ENCODE measurements at places on chromosomes 3 and 15.

DNA sequence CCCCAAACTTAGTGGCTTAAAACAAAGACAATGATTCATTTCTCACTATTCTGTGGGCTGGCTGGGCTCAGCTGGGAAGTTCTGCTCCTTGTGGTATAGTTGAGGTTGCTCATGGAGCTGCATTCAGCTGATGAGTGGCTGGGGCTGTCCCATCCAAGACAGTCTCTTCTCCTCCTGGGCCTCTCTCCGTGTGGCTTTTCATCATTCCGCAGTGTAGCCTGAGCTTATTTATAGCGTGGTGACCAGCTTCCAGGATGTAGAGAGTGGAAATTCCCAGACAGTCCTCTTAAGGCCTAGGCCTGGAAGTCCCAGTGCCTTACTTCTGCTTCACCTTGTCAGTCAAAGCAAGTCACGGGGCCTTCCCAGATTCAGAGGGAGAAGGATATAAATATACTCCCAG, 136.7 kb upstream of the DAZL start:
- no peak for DNase-seq

DNA sequence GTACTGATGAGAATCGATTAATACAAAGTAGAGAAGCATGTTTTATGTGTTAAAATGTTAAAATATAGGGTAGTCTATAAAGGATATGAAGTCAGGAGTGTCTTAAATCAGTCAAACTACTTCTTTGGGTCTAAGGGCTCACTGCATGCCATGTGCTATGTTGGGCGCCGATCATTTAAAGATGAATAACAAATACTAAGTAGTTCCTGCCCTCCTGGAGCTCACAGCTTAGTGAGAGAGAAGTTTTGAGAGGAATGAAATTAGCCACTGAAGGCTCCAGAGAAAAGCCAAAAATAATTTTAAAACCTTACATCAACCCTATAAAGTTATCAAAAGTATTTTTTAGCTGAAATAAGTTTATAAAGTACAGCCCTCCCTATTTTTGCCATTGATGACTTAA, 44.5 kb downstream of the BLM start:
- no peak for DNase-seq

DNA sequence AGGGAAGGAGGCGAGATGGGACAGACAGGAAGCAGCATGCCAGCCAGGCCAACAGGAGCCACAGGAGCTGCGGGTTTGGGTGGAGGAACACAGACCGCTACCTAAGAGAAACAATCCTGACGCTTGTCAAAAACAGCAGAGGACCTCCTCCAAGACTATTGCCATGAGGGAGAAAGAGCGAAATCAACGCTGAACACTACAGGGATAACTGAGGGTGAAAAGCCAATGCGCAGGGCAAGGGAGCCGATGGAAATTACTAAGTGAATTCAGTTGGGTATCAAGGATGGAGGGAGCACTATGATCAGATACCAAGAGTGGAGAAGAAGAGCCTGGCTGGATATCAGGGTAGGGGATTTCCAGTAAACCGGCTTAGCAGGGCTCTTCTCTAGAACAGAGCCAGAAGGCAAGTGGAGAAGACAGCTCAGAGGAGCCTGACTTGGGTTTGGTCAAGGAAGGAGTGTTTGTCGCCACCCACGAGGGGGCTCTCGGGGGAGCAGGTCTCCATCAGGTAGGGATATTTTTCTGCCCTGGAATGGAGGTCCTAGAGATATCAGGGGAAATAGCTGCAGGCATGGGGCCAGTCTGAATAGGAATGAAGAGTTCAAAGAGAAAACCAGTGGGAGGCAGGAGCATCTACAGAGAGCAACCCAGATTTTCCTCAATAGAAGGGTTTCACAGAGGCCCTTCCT, 48.4 kb downstream of the SLC41A3 start:
- DNase-seq = no peak

DNA sequence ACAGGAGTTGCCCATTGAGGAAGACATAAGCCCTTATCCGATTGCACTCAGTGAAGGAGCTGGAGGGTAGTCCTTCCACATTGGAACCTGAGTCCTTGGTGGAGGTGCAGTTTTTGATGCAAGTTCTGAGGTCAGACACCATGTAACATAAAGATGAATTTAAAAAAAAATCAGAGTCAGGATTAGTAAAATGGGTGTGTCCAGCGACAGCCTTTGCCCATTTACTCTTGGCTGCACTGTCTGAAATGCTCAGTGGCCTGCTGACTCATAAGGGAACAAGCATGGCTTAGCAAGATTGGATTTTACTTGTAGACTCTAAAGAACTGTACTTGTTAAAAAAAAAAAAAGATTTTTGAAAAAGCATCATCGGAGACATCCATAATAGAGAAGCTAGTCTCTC, 241.1 kb upstream of the TOPAZ1 start:
- peak; percentile 20 for DNase-seq

- DNase-seq = no peak
Observed at GRCh38 chr3:13549623-13550422, 898 bp downstream of the FBLN2 start.

- DNase-seq = no peak
Observed at GRCh38 chr3:186002884-186003472, 65.2 kb upstream of the TRA2B start.

- DNase-seq = no peak
Observed at GRCh38 chr3:9101286-9101685, 138.0 kb upstream of the RAD18 start.

DNA sequence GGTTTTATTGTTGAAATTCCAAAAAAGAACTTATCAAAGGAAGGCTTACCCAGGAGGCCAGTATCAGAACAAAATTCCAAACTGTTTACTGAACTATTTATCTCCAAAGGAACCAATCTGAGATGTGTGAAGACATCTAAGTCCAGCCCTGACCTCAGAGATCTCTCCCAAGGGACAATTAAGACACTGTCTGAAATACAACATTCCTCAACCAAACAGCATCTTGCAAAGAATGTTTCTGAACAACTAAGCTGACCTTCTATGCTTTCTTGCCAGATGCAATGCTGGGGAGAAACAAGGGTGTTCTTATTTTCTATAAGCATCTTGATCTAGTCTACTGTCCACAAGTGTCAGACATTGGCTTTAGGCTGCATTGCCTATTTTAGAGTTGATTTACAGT, 13.6 kb downstream of the PDZRN3 start:
- no peak for DNase-seq

DNA sequence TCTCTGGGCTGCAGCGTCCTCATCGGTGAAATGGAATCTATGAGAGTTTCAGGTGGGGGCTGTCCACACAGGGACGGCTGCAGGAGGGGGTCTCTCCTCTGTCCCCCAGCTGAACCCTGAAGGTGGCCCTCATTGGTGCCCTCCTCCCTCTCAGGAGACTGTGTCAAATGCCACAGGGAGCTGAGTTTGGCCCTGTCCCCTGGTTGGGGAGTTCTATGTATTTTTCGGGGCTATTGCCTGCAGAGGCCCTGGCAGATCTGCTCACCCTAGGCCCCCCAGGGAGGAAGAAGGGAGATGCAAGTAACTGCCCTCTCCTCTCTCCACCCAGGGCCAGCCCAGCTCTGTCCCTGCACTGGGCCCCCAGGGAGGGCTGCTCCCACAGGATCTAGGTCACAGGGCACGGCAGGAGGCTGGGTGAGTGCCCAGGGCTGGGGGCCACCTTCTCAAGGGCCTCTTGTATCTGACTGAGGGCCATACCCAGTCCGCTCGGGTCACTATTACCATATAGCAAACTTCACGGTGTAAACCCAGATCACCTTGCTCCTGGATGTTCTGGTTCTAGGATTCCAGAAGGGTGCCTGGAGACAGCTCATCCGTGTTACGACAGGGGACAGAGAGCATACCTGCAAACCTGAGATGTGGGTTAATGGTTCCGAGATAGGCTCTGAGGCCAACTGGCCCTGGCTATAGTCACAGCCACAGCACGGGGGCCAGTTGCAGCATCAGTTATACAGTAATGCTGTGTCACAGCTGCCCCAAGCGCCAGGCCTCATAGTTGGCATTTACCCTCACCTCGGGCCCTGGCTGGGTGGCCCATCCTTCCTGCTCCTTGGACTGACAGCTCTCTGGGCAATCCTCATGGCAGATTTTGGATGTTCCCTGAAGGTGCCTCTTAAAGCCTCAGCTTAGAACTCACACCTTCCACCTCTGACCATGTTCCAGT, 102.4 kb upstream of the PRR23E start:
- DNase-seq = no peak

DNA sequence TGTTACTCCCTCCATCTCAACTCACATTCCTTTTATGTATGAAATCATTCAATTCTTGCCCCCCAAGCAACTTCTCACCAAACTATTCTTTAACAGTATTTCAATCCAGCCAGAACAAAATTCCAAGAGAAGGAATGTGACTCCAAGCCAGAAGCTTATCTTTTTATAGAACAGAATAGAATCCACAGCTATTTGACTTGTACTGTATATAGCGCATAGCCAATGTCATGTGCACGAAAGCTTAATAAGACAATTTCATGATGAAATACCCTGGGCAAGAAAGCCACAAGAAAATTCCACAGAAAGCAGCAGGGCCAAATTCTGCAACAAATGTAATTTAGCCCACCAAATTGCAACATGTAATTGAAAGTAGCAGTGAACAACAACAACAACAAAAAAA, 127.6 kb upstream of the UBE2E2 start:
- no peak for DNase-seq

- no peak for DNase-seq
Observed at GRCh38 chr15:27993996-27994780, 104.9 kb downstream of the OCA2 start.

GRCh38 chr3:81910244-81910852, 148.9 kb upstream of the GBE1 start:
- peak; percentile 58 for DNase-seq

DNA sequence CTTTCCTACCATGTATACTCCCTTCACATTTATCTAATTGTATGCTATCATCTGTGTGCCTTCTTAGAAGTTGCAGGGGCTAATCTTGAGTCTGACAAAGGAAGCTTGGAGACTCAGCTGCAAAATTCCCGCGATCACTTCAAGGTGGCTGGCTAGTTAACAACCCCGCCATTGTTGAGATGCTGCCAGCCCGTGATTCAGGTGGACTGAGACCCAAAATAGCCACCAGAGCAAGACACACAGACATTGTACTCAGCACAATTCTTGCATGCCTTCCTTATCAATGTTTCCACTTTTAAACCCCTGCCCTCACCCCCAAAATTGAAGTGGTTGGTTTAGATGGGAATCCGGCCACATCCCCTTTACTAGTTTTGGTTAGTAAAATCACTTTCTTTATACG, 225.8 kb upstream of the ZNF717 start:
- no peak for DNase-seq

- no peak for DNase-seq
Observed at GRCh38 chr3:54784021-54784420, 143.8 kb downstream of the LRTM1 start.

DNA sequence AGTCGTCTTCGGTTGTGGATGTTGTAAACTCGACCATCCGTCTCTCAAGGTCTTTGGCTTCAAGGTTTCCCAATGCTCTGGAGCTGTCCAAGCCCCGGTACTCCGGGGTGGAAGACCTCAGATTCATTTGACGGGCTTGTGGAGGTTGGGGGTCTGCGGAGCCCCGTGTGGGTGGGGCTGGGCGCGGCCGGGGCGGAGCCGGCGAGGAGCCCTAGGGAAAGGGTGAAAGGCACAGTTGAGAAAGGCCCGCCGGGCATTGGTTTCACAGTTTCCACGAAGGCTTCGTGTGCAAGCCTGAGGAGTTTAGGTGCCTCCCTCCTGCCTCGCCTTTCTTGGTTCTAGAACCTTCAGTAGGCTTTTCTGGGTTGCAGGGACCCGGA, 360 bp upstream of the MGA start:
- DNase-seq = no peak
